Cardiac fibroblast (primary cell): ENCODE measurements at places on chromosomes 4 and X.

GRCh38 chr4:182194091-182194824 is 48.9 kb upstream of the TENM3 start:
- DNase-seq: no peak

GRCh38 chrX:9196961-9197640 is 163.2 kb upstream of the FAM9B start:
- peak; percentile 36 for DNase-seq

- no peak for DNase-seq
Observed at GRCh38 chrX:1152090-1152489, 60.4 kb downstream of the CRLF2 start.

- DNase-seq: no peak
Observed at GRCh38 chrX:132689612-132690563, 201.1 kb upstream of the MBNL3 start.

- DNase-seq: peak; percentile 30
Observed at GRCh38 chrX:40260146-40260747, 162.5 kb upstream of the BCOR start.

- no peak for DNase-seq
Observed at GRCh38 chr4:68250151-68250930, 4.8 kb upstream of the TMPRSS11B start.

- peak; percentile 14 for DNase-seq
Observed at GRCh38 chr4:39103291-39103690, 41.3 kb downstream of the KLHL5 start.

GRCh38 chr4:113935190-113935589 is 44.3 kb downstream of the ARSJ start:
- DNase-seq: peak; percentile 35

- no peak for DNase-seq
Observed at GRCh38 chrX:40748977-40749376, 13.6 kb upstream of the MED14 start.

- DNase-seq: no peak
Observed at GRCh38 chr4:141339391-141339790, 118.7 kb downstream of the ZNF330 start.

GRCh38 chr4:121455285-121455684 is 74.5 kb upstream of the QRFPR start:
- DNase-seq: no peak

DNA sequence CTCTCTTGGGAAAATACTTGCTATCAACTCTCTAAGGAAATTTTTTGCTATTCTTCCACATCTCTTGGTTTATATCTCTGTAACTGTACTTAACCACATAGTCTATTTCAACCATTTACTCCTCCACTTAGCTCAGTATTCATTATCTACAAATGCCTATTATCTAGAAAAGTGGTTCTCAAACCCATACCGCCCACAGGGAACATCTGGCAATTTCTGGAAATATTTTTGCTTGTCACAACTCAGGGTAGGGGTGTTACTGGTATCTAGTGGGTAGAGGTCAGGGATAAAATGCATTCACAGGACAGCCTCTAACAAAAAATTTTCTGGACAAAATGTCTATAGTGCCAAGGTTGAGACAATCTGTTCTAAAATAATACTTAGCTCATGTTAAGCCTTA is 14.4 kb downstream of the ATRX start:
- peak; percentile 29 for DNase-seq

DNA sequence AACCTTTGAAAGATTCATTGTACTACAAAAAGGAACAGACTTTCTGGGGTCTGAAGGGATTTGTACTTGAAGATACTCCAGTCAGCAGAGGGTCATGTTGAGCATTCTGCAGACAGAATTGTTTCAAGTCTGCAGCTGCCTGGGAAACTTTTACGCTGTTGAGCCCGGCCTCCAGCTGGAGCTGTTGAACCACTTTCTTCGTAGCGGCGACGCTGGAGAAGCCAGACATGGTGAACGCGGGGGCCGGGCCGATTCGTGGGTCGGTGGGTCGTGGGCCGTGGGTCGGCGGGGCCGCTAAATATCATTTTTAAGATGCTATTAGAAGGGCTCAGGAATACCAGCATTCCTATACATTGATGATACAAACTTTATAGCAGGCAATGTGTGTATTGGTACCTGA is 12.0 kb upstream of the RTL9 start:
- peak; percentile 33 for DNase-seq

- no peak for DNase-seq
Observed at GRCh38 chr4:90476019-90476418, 348.8 kb downstream of the CCSER1 start.

DNA sequence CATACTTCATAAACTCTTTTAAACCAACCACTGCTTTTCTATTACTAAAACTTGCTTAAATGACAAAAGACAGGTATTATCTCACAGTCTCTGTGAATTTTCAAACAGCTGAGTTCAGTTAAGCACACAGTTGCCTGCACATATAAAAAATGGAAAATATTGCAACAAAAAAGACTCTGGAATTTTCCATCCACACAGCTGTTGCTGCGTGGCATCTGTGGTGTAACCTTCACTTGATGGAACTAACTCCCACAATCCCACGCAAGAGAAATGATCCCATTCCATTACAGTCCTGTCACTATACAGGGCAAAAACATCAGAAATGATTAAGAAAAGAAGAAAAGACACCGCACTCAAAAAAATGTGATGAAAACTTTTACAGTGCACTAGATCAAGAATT is 149.8 kb upstream of the TBL1X start:
- DNase-seq: no peak

DNA sequence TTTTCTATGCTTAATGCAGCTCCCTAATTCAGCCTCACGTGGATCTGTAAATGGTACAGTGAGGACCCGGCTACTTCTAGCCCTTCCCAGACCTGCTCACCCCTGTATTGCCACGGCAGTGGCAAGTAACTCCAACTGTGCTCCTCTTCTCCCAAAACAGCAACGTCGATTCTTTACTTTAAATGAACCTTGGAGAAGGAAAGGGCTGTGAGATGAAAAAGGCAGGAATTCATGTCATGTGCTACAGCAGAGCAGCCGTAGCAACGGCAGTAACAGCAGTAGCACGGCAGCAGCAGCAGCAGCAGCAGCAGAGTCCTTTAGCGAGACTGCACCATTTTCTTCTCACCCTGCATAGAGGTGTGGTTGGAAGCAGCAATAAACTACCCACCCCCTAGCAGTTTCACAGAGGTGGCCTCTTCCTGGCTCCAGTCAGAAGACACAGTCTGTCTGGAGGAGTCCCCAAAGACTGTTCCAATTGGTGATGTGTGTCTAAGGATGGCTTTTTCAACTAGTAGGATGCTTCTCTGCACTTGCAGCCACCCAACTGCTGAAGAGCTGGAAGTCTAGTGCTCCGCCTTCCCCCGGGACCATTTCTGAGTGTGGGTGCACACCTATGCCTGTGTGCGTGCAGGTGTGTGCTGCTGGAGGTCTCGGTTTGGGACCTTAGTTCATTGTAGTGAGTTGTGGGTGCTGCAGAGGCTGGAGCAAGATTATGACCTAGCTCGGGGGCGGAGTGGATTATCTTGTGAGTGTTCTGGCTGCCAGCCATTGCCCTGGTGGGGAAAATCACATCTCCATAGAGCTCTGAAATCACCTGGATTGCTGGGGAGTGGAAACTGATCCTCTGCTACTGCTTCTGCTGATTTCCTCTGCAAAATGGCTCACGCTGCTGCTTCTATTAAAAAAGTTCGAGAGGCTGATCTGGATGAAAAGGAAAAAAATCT is 67.2 kb downstream of the ANK2 start:
- peak; percentile 3 for DNase-seq

DNA sequence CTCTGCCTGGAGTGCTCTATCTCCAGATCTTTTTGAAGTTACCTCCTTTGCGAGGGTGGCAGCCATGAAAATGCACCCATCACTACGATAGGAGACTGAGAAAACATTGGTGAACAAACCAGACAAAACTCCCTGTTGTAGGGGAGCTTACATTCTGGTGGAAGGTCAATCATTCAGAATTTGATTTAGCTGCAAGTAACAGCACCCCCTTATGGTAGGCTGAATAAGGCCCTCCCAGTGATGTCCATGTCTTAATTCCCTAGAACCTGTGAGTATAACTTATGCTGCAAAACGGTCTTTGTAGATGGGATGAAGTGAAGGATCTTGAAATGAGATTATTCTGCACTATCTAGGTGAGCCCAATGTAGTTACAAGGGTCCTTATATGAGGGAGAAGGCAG is 5.6 kb upstream of the TEC start:
- DNase-seq: peak; percentile 25

- peak; percentile 97 for DNase-seq
Observed at GRCh38 chr4:139208404-139208945, 31.5 kb upstream of the ELF2 start.

GRCh38 chr4:17595471-17596005 is 18.5 kb downstream of the LAP3 start:
- DNase-seq: no peak

DNA sequence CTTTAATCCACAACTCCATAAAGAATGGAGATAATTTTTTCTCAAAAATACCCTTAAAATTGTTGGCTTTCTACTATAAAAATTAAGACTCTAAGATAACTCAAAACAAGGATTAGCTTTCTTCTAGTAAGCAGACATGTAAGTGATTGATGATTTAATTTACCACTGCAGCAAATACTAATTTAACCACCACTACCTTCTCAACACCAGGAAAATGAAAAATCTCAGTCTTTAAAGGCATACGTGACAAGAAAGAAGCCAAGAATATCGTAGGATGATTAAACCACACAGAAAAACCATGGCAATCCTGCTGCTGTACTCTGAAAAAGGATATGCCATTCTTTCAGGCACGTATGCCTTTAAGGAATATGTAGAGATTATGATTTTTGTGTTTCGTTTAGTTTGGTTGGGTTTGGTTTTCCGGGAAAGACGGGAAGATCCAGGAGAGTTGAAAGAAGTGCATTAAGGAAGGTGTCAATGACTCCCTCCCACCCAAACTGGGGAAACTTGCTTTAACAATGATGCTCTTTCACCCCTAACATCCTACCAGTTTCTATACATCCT is 881 bp downstream of the LRCH2 start:
- no peak for DNase-seq

DNA sequence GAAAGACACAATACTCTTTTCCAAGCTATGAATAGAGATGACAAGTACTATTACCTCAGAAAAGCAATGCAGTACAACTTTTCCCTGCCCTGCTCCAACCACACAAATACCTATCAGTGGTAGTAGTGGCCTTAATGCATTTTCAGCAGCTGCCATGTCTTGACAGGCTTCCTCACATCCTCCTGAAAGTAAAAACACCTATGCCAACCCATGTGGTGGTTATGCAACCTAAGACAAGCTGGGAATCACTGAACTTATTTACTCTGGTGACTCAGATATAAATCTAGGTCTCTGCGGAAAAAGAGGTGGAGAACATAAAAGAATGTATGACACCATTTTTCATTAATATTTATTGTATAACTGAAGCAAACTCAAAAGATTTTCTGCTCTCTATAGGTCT is 14.5 kb downstream of the WDFY3 start:
- peak; percentile 85 for DNase-seq

GRCh38 chr4:93912146-93912545 is 83.6 kb downstream of the ATOH1 start:
- DNase-seq: no peak

GRCh38 chr4:88628746-88629145 is 36.5 kb downstream of the HERC3 start:
- DNase-seq: no peak

DNA sequence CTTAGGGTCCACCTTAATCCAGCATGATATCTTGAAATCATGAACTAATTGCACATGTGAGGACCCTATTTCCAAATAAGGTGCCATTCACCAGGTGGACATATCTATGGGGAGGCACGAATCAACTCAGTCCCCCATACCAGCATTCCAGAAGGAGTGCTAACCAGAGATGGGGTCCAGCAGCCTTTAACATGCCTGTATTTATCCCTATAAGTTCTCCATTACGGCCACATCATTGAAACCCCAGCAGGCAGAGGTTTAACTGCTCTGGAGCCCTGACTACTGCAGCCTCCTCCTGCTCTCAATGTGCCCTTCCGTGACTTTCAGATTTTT is 3.2 kb upstream of the ASMTL start:
- DNase-seq: no peak

DNA sequence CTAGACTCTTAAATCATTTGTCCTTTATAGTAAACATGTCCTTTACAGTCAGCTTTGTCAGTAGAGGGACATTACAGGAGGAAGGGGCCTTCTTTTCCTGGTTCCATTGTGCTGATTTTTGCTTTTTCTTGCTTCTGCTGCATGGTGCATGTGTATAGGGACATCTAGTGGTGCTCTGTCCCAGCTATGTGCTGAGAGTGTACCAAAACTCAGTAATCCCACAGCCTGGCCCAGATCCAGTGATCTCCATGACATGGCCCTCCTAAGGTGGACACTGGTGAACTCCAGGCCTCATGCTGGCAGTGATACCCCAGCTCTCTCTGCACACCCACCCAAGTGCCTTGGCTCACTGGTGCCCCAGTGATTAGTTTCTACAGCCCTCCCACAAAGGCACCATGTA is 45.2 kb downstream of the MAGEB17 start:
- peak; percentile 26 for DNase-seq

DNA sequence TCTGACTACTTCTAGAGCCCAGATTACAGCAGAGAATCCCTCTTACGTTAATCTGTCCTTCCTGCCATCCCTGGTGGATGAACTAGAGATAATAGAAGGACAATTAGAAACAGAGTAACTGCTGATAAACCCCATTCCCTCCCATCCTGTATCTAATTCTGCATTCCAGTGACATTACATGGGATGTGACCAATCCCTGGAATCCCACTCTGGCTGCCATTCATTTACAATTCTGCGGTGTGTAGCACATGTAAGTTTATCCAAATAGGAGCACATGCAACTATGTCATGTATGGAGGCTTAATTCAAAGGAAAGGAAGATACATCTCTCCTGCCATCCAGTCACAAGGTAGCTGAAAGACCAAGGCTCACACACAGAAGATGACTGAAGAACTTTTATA is 339.5 kb downstream of the GPAT3 start:
- DNase-seq: no peak
